Type B pancreatic cell (in vitro differentiated cells): ENCODE measurements at places on chromosomes 5 and 9. TPM values are rescaled to one million over a fixed set of nuclear protein-coding genes. Genes with fewer than 3 reads are reported as not detected.

GRCh38 chr9:137660144-137660543 lies 41.3 kb downstream of the EHMT1 start:
- H3K4me1 ChIP-seq = peaks cover 22% of the 10 kb centered on the region
- H3K27ac ChIP-seq = no peak overlapping the region
- no peak overlapping the region for H3K4me3 ChIP-seq
- H3K27me3 ChIP-seq = no peaks in the 10 kb centered on the region
- peaks cover 13% of the 10 kb centered on the region for H3K36me3 ChIP-seq

- H3K36me3 ChIP-seq = peaks cover 25% of the 10 kb centered on the region
- no peak for DNase-seq
- peaks cover 69% of the 10 kb centered on the region for H3K4me1 ChIP-seq
Observed at GRCh38 chr5:34685485-34686165, 29.5 kb downstream of the RAI14 start.

GRCh38 chr5:175813943-175814630 lies 57.3 kb upstream of the CPLX2 start:
- no peak overlapping the region for H3K27ac ChIP-seq
- H3K36me3 ChIP-seq = no peaks in the 10 kb centered on the region
- DNase-seq = no peak
- H3K27me3 ChIP-seq = peaks cover 6% of the 10 kb centered on the region
- no peaks in the 10 kb centered on the region for H3K4me1 ChIP-seq

HTR1A gene
- 0.90 and 1.1 TPM in 2 replicates for total RNA-seq

GRCh38 chr9:137494104-137494544 lies 35.0 kb upstream of the NSMF start:
- H3K36me3 ChIP-seq = no peaks in the 10 kb centered on the region
- no peaks in the 10 kb centered on the region for H3K27me3 ChIP-seq
- no peak overlapping the region for H3K4me3 ChIP-seq
- no peak for DNase-seq
- no peaks in the 10 kb centered on the region for H3K4me1 ChIP-seq

DNA sequence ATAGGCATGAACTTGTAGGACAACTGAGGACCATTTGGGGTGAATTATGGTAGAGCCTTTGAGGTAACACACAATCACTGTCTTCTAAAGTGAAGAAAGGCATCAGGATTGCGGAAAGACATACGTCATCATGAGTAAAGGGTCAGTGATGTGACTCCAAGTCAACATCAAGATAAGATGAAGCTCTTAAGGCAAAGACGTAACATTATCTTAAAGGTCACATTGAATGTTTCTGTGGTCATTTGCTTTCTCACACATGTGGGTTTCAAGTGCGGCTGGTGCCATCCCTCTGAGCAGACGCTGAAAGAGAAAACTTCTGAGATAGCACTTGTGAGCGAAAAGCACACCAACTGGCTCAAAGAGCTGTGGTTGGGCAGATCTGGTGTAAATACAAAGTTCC lies 63.3 kb upstream of the GRAMD2B start:
- no peaks in the 10 kb centered on the region for H3K36me3 ChIP-seq
- no peak overlapping the region for H3K4me3 ChIP-seq
- no peak overlapping the region for H3K27ac ChIP-seq
- H3K27me3 ChIP-seq = no peaks in the 10 kb centered on the region

SLC6A18 gene
- total RNA-seq = 0.41 and 0.48 TPM in 2 replicates

DNA sequence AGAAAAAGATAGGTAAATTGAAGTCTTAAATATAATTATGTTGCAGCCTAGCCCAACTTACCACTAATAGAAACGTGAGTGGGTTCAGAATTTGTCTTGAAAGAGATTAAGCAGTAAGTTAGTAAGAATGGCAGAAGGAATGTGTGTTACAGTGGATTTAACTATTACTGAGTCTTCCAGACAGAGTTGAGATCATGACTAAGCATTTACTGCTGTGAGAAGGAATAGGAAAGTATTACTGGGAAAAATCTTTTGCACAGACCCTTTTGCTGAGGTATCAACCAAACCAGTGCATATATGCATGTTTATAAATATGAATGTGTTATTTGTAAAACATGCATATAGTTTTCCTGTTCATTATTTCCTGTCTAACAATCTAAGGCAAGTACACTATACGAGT lies 112.8 kb upstream of the EFNA5 start:
- no peaks in the 10 kb centered on the region for H3K27me3 ChIP-seq
- peaks cover 6% of the 10 kb centered on the region for H3K4me1 ChIP-seq
- H3K4me3 ChIP-seq = no peak overlapping the region

GRCh38 chr9:93801581-93802284 lies 153.4 kb downstream of the BARX1 start:
- peaks cover 20% of the 10 kb centered on the region for H3K27me3 ChIP-seq
- H3K27ac ChIP-seq = no peak overlapping the region
- no peak overlapping the region for H3K4me3 ChIP-seq
- DNase-seq = no peak

CAMK2A gene
- 0.26 and 3.7 TPM in 2 replicates for total RNA-seq

TNC gene
- total RNA-seq = 16.1 and 95.2 TPM in 2 replicates

JAKMIP2 gene
- 2.7 and 13.8 TPM in 2 replicates for total RNA-seq

INSL4 gene
- total RNA-seq = 0.29 TPM in 1 of 2 replicates, not detected in the other

DNA sequence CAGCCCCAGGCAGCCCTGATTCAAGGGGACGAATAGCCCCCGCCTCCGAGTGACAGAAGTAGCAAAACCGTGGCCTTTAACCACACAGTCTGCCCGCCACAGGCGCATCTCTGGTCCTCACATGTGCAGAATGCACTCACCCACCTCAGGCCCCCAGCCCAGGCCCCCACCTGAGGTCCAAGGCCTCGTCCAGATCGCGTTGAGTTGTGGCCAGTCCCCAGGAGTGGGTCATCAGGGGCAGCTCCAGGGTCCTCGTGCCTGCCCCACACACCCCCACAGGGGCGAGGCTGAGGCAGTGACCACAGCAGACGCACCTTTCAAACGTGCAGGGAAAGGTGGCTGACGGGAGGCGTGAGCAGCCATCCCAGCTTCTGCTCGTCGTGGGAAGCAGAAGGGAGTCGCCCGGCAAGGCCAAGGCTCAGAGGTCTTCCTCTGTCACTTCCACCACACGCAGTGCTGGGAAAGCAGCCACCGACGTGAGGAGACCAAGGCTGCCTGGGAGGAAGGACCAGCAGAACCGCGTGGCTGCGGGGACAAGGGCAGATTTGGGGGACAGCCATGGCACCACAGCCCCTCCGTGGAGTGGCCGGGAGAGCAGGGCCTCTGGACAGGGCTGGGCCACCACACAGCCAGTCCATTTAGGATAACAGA lies 77.8 kb upstream of the OTULINL start:
- H3K27ac ChIP-seq = no peak overlapping the region
- H3K4me1 ChIP-seq = no peaks in the 10 kb centered on the region
- H3K4me3 ChIP-seq = no peak overlapping the region
- H3K36me3 ChIP-seq = peaks cover 16% of the 10 kb centered on the region
- H3K27me3 ChIP-seq = no peaks in the 10 kb centered on the region
- DNase-seq = no peak

APC gene
- 47.7 and 48.6 TPM in 2 replicates for total RNA-seq

GRCh38 chr9:98147582-98147981 lies 28.6 kb upstream of the TRIM14 start:
- H3K27me3 ChIP-seq = no peaks in the 10 kb centered on the region
- H3K4me1 ChIP-seq = peaks cover 15% of the 10 kb centered on the region
- no peak for DNase-seq
- H3K4me3 ChIP-seq = no peak overlapping the region
- no peaks in the 10 kb centered on the region for H3K36me3 ChIP-seq

DNA sequence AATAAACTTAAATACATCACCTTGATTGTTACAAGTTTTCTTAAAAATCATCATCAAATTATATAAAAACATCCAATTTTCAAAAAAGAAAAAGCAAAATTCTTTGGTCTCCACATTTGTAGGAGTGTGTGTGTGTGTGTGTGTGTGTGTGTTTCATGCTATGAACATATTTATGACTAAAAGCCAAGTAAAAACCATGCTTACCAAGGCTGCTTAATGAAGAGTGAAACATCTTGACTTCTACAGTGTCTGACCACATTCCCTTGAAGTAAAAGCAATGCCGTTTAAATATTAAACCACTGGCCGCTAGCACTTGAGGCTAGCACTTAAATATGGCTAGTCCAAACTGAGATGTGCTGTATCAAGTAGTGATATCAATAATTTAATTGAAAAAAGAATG lies 549.1 kb upstream of the CCNG1 start:
- H3K4me3 ChIP-seq = no peak overlapping the region
- H3K36me3 ChIP-seq = no peaks in the 10 kb centered on the region
- no peaks in the 10 kb centered on the region for H3K4me1 ChIP-seq
- DNase-seq = no peak
- H3K27ac ChIP-seq = no peak overlapping the region
- H3K27me3 ChIP-seq = no peaks in the 10 kb centered on the region

GRCh38 chr5:173274771-173275170 lies 39.8 kb upstream of the NKX2-5 start:
- H3K27ac ChIP-seq = no peak overlapping the region
- no peaks in the 10 kb centered on the region for H3K36me3 ChIP-seq
- no peak overlapping the region for H3K4me3 ChIP-seq
- no peaks in the 10 kb centered on the region for H3K4me1 ChIP-seq
- no peak for DNase-seq

- no peak overlapping the region for H3K27ac ChIP-seq
- peaks cover 3% of the 10 kb centered on the region for H3K27me3 ChIP-seq
- H3K36me3 ChIP-seq = no peaks in the 10 kb centered on the region
- H3K4me3 ChIP-seq = no peak overlapping the region
Observed at GRCh38 chr9:338602-339001, 123.9 kb downstream of the DOCK8 start.

STING1 gene
- total RNA-seq = 4.1 and 7.7 TPM in 2 replicates

- no peaks in the 10 kb centered on the region for H3K4me1 ChIP-seq
- H3K27ac ChIP-seq = no peak overlapping the region
- H3K27me3 ChIP-seq = no peaks in the 10 kb centered on the region
- H3K36me3 ChIP-seq = no peaks in the 10 kb centered on the region
- no peak overlapping the region for H3K4me3 ChIP-seq
- no peak for DNase-seq
Observed at GRCh38 chr5:151474799-151475198, 27.4 kb downstream of the SLC36A1 start.

GRCh38 chr5:102800427-102800826 lies 45.3 kb downstream of the PAM start:
- H3K27ac ChIP-seq = no peak overlapping the region
- no peak for DNase-seq
- H3K4me3 ChIP-seq = no peak overlapping the region
- H3K36me3 ChIP-seq = no peaks in the 10 kb centered on the region

DNAJC21 gene
- total RNA-seq = 46.6 and 53.2 TPM in 2 replicates

GRCh38 chr9:69818750-69819345 lies 1.8 kb upstream of the CFAP95 start:
- peaks cover 55% of the 10 kb centered on the region for H3K27me3 ChIP-seq
- no peak overlapping the region for H3K4me3 ChIP-seq
- H3K36me3 ChIP-seq = no peaks in the 10 kb centered on the region
- no peak for DNase-seq
- H3K27ac ChIP-seq = no peak overlapping the region

DNA sequence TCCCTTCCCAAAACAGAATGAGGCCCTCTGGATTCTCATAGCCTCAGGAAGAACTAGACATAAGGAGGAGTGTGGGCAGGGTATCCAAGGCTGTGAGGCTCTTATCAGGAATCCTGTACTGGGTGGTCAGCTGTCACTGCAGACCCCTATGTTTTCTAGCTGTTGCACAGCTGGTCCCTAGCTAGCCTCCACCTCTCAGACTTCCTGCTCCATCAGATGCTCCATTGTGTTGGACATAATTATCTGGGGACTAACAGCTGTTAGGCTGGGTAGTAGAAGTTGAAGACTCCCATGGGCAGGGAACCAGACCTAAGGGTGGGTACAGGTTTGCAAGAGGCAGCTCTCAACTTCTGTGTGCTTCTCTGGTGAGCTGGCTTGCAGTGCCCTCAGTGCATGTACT lies 18.4 kb downstream of the FAM219A start:
- no peak for DNase-seq

DNA sequence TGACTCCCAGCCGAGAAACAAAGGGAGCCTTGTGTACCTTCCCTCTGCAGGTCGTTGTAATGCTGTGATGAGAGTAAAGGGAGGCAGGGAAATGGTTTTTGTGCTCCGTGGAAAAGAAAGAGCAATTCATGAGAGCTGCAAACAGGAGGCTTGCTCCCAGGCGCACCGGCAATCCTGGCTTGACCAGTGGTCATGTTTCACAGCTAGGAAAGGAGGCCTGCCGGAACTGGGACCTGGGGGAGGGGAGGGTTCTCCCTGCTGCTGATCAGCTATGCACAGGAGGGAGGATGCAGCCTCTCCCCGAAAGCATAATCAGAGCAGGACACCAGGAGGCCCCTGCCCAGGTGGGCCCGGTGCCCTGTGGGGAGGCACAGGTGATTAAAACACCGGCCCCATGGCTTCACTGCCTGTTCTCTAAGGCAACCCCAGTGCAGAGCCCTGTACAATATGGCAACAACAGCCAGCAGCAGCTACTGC lies 131.3 kb downstream of the ZDHHC21 start:
- H3K27ac ChIP-seq = peak overlapping the region; percentile 39
- DNase-seq = no peak
- no peaks in the 10 kb centered on the region for H3K27me3 ChIP-seq
- peaks cover 22% of the 10 kb centered on the region for H3K4me1 ChIP-seq

SCAMP1 gene
- total RNA-seq = 41.3 and 50.8 TPM in 2 replicates

DNA sequence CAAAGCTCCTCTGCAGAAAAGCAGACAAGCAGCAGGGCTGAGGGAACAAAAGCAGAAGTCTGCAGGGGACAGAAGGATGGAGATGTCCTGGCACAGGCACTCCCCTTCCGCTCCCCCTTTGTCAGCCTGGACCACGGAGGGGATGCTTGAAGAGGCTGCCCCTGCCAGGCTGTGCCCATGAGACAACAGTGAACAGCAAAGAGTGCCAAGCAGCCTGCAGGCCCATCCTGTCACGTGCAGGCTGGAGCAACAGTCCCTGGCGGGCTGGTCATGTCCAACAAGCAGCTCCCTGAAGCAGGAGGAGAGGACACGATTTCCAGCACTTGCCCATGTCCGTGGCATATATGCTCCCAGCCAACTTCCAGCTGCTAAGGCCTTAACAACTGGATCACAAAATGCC lies 132.3 kb downstream of the IRX2 start:
- no peaks in the 10 kb centered on the region for H3K36me3 ChIP-seq
- no peak overlapping the region for H3K4me3 ChIP-seq
- H3K27me3 ChIP-seq = peaks cover 15% of the 10 kb centered on the region
- no peak for DNase-seq
- H3K27ac ChIP-seq = no peak overlapping the region

ACTBL2 gene
- total RNA-seq = not detected in 2 replicates

- peaks cover 11% of the 10 kb centered on the region for H3K4me1 ChIP-seq
- H3K27me3 ChIP-seq = no peaks in the 10 kb centered on the region
- no peak overlapping the region for H3K27ac ChIP-seq
- H3K4me3 ChIP-seq = no peak overlapping the region
- DNase-seq = no peak
Observed at GRCh38 chr9:394347-395052, 179.8 kb downstream of the DOCK8 start.

KIF20A gene
- 20.5 and 61.0 TPM in 2 replicates for total RNA-seq

GRCh38 chr9:4223312-4223833 lies 76.5 kb downstream of the GLIS3 start:
- H3K4me3 ChIP-seq = peak overlapping the region; percentile 4
- DNase-seq = no peak
- peak overlapping the region; percentile 44 for H3K27ac ChIP-seq
- H3K36me3 ChIP-seq = peaks cover 6% of the 10 kb centered on the region
- peaks cover 11% of the 10 kb centered on the region for H3K4me1 ChIP-seq

GRCh38 chr9:21266733-21267484 lies 27.1 kb upstream of the IFNA14 start:
- no peaks in the 10 kb centered on the region for H3K36me3 ChIP-seq
- no peak overlapping the region for H3K27ac ChIP-seq
- no peak overlapping the region for H3K4me3 ChIP-seq
- H3K4me1 ChIP-seq = no peaks in the 10 kb centered on the region

ZER1 gene
- 36.8 and 45.7 TPM in 2 replicates for total RNA-seq

GRCh38 chr5:115181757-115182156 lies 12.0 kb upstream of the TRIM36 start:
- H3K4me3 ChIP-seq = peak overlapping the region; percentile 63
- no peaks in the 10 kb centered on the region for H3K36me3 ChIP-seq
- no peaks in the 10 kb centered on the region for H3K4me1 ChIP-seq
- no peak overlapping the region for H3K27ac ChIP-seq
- H3K27me3 ChIP-seq = peaks cover 77% of the 10 kb centered on the region
- no peak for DNase-seq

PCDHGA4 gene
- 0.75 and 1.5 TPM in 2 replicates for total RNA-seq
